ENCODE measurements at places on chromosomes 11 and 22. TPM values are rescaled to one million over a fixed set of nuclear protein-coding genes. Genes with fewer than 3 reads are reported as not detected.
A peak's percentile ranks its signal among the peaks of the same experiment; 100 is the strongest.

DNA sequence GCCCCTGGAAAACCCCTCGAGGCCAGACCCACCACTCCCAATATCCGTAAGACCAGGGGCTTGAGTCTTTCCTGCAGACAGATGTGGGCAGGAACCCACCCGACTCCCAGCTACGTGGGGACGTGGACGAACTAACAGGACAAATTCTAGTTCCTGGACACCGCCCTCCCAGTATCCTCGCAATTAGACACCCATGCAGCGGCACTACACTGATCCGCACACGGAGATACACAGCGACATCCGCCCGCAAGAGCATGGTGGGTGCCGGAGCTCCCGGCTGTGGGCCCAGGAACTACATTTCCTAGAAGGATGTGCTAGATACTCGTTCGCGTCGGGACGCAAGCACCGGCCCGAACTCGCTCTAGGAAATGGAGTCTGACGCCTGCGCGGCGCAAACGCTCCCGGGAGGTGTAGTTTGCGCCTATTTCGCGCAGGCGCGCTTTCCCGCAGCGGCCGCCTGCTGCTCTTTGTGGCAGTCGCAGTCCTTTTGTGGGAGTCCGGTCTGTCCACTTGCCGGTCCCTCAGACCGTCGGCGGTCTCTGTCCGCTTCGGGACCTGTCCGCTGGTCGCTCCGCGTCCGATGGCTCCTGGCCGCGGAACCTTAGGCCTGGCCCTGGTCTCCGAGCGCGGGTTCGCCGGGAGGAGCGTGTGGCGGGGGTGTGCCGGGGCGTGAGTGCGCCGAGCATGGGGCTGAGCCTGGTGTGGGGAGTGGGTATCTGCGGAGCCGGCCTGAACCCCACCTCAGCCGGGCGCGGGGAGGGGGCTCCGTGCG lies at the start of gene ZNF74:
ZNF74 (plus strand) TSS at position 447 of the 772 bp plus-strand sequence. CDS start 478 bp downstream, outside the sequence.
- H3K4me3 ChIP-seq, result peak within 1 kb of the TSS; percentile 81
- peak within 1 kb of the TSS; percentile 77 for H3K27ac ChIP-seq
- peaks cover 29% of the 10 kb centered on the region for H3K4me1 ChIP-seq
- DNase-seq, result peak; percentile 89
- peaks cover 2% of the 10 kb centered on the region for H3K27me3 ChIP-seq
- no peaks in the 10 kb centered on the region for H3K36me3 ChIP-seq

- peak; percentile 43 for DNase-seq
- H3K27me3 ChIP-seq, result no peaks in the 10 kb centered on the region
- peak overlapping the region; percentile 76 for H3K27ac ChIP-seq
- no peak overlapping the region for H3K4me3 ChIP-seq
Measured at GRCh38 chr11:75534259-75535069, 8.7 kb upstream of the GDPD5 start.

DNA sequence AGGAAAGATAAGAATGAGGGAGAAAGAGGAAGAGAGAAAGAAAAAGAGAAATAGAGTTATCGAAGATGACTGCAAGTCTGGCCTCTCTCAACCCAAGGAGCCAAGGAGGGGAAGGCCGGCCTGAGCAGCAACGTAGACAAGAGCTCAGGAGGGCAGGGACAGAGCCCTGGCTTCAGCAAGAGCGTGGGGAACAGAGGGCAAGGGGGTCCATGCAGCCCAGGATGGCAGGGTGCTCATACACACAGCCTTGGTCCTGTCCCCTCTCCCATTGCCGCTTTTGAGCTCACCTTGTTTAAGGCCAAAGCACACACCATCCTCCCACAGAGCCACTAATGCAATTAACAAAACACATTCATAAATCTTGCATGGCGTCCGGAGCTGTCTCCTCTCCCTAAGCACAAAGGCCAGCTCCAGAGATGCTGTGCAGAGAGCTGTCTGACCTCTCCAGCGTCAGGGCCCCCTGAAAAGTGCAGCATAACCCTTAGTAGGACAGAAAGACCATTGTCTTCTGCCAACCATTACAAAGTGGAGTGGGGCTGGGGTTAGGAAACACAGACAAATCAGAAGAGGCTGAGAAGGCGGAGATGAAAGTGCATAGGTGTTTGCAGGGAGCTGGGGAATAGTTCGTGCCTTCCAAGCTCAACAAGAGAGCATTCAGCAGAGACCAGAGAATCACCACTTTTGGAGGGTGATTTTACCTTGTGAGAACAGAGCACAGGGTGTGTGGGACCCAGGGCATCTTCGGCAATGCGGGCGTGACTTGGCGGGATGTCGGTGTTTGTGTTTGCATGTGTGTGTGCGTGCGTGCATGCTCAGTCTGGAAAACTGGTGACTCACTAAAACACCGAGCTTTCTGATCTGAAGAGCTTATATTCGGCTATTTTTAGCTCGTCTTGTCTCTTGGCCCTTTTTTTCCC lies 28.2 kb upstream of the JAM3 start:
- no peaks in the 10 kb centered on the region for H3K36me3 ChIP-seq
- no peak for DNase-seq
- H3K4me1 ChIP-seq, result peaks cover 18% of the 10 kb centered on the region
- peaks cover 4% of the 10 kb centered on the region for H3K27me3 ChIP-seq

DNA sequence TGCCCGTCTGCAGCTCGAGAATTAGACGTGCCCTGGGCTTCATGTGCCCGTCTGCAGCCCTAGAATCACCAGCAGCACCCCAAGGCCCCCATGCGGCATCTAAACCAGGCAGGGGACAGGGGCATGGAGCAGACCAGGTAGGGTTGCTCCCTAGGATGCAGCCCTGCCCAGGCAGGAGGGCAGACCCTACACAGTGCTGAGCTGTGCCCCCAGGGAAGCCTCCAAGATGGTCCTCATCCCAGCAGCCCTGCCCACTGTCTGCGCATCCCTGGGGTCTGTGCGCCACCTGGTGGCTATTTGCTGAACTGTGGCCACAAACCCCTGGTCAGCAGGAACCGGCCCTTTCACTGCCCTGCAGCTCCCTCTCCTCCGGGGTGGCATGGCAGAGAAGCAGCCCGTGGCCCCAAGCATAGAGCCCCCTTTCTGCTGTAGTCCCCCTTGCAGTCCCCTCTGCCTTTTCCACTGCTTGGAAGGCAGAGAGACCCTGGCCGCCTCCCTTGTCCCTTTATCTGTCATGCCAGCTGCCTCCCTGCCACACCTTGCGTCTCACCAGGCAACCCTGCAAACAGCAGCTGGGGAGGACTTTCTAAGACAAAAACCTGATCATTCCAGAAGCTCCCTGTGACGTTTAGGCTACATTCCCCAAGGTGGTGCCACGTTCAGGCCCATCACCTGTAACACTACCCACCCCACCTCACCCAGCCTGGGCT lies 86.6 kb downstream of the KCNQ1 start:
- H3K4me3 ChIP-seq, result no peak overlapping the region
- H3K27me3 ChIP-seq, result no peaks in the 10 kb centered on the region
- H3K4me1 ChIP-seq, result peaks cover 18% of the 10 kb centered on the region
- peak; percentile 66 for DNase-seq

Gene CD3E
- total RNA-seq, result 639 TPM

DNA sequence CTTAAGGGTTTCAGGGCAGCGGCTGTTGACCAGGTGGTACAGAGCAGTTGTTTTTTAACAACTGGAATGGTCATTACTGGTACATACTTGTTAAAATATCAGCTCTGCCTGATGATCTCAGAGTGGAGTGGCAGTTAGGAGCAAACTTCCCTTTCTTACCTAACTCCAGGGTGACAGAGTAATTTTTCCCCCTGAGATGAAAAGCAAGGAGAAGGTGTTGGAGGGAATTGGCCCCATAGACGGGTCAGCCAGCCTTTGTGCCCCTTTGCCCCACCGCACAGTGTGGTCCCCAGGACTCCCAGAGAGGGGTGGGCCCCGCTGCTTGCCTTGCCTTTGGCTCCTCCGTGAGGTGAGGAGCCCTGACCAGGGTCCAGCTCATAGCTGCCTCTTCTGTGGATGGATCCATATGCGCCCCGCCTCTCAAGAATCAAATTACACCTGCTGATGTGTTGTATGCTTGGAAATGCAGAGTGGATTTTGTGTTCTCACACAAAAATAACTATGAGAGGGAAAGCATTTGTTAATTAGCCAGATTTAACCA lies 27.0 kb upstream of the SORL1-AS1 start:
- no peak for DNase-seq
- H3K36me3 ChIP-seq, result peaks cover 50% of the 10 kb centered on the region
- H3K27ac ChIP-seq, result no peak overlapping the region
- no peak overlapping the region for H3K4me3 ChIP-seq

GRCh38 chr11:120258661-120259060 lies 18.7 kb downstream of the POU2F3 start:
- peaks cover 76% of the 10 kb centered on the region for H3K27me3 ChIP-seq
- no peak for DNase-seq
- H3K36me3 ChIP-seq, result no peaks in the 10 kb centered on the region
- no peak overlapping the region for H3K27ac ChIP-seq
- H3K4me1 ChIP-seq, result no peaks in the 10 kb centered on the region
- H3K4me3 ChIP-seq, result no peak overlapping the region

GRCh38 chr11:121465709-121466062 lies 12.9 kb upstream of the SORL1-AS1 start:
- H3K4me3 ChIP-seq, result peak overlapping the region; percentile 38
- peaks cover 96% of the 10 kb centered on the region for H3K4me1 ChIP-seq
- peaks cover 38% of the 10 kb centered on the region for H3K36me3 ChIP-seq
- peak overlapping the region; percentile 99 for H3K27ac ChIP-seq
- no peak for DNase-seq

Gene SLC22A6
- total RNA-seq, result not detected

DNA sequence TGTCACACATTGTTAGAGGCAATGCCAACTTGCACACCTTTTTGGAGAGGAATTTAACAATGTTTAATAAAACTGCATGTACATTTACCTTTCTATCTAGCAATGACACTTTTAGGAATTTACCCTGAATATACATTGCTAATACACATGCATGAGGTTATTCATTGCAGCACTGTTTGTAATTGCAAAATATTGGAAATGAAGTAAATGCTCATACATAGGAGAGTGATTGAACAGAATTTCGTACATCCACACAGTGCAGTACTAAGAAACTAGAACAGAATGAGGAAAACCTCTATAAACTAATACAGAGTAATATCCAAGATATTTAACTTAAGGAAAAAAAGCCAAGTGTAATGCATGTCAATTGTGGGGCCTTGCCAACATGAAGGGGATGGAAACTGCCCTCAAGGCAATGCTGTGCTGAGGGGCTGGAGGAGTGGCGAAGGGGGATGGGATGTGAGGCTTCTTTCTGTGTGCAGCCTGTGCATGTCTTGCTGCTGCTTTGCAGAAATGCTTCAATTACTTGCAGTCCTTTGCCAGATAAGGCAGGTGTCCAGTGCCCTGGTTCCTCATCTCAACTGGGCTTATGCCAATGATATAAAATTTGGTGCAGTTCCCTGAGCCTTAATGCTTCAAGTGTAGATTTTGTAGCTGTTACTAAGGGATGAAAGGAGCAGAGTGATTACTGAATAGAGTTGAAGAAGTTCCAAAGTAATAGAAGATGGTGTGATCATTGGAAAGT lies 96.1 kb downstream of the GRIA4 start:
- no peaks in the 10 kb centered on the region for H3K4me1 ChIP-seq
- no peaks in the 10 kb centered on the region for H3K27me3 ChIP-seq
- no peak overlapping the region for H3K27ac ChIP-seq
- H3K36me3 ChIP-seq, result no peaks in the 10 kb centered on the region
- no peak overlapping the region for H3K4me3 ChIP-seq

DNA sequence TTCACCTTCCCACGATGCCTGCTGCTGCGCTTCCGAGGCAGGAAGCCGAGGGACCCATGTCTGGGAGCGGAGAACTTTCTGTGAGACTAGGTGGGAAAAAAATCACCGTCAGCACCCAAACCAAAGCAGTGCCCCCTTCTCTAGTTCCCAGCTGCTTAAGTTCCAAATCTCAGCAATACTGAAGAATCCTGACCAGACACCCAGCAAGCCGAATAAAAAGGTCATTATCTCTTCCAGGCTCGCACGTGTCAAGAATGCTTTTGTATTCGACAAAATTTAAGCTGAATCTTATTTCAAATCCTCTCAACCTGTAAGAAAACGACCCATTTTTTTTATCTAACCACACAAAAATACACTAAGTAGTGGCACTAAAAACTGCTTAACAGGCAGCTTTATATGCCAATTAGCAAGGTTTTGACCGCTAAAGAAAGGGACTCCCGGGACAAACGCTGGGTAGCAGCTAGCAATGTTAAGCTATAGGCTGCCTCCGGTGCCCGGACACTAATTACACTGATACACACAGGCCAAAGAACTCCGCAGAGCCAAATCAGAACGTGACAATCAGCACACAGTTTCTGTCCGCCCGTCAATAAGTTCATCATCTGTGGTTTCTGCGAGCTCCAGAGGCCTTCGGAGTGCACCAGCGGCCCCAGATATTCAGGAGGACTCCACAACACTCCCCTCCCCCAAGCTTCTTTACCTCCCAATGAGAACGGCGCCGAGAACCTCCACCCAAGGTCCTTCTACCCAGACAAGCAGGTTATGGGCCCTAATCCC lies 728 bp downstream of the RPL3 start:
- H3K4me1 ChIP-seq, result peaks cover 51% of the 10 kb centered on the region
- peak overlapping the region; percentile 95 for H3K4me3 ChIP-seq
- peak overlapping the region; percentile 96 for H3K27ac ChIP-seq
- peaks cover 59% of the 10 kb centered on the region for H3K36me3 ChIP-seq

DNA sequence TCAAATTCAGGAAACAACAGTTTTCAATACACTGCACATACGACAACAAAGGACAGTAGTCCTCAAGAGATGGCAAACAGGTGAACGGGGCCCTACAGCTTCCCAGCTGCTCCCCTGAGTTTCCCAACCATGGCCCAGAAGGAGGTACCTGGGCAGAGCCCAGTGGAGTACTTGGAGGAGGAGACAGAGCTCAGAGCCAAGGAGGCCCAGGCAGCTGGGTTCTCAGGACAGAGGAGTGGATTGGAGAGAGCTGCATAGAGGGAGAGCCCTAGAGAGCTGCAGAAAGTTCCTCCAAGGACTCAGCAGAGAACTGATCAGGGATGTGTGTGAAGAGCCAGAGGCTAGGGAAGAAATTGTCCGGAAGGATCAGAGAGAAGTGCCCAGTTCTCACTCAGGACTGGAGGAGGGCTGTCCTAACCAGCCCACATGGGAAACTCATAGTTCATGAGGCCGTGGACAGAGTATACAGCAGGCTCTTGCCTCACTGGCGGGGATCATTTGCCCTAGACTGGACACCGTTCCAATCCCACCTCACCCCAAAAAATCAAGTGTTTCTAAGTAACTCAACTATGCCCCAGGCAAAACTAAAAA lies 7.6 kb upstream of the ASCL2 start:
- H3K4me3 ChIP-seq, result no peak overlapping the region
- DNase-seq, result no peak
- peaks cover 3% of the 10 kb centered on the region for H3K36me3 ChIP-seq
- H3K27ac ChIP-seq, result no peak overlapping the region

DNA sequence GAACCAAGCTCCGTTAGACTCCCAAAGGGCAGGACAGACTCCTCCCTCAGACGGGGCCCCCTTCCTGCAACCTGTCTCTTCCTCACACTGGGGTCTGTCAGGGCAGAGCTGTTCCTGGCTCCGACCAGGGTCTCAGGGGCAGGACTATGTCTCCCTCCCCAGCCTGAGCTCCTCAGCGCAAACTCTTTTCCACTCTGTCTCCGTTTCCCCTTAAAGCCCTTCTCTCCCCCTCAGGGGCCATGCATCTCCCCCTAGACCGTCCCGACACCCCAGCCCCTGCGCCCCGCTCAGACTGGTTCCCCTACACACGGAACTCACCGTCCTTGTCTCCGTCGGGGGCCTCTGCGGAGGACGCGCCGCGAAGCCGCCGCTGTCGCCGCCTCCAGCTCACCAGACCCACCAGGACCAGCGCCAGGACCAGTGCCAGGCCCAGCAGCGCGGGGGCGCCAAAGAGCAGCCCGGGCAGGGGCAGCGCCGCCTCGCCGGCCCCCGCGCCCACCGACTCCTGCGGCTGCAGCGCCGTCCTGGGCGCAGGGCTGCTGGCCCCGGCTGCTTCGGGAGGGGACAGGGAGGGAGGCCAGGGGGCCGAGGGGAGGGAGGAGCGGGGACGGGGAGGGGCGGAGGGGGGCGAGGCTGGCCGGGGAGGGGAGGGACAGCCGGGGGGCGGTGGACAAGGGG lies 684 bp downstream of the TNFRSF13C start:
- DNase-seq, result peak; percentile 77
- H3K27me3 ChIP-seq, result peaks cover 26% of the 10 kb centered on the region
- no peaks in the 10 kb centered on the region for H3K36me3 ChIP-seq
- no peak overlapping the region for H3K27ac ChIP-seq

Gene FDXACB1
- 2.9 TPM for total RNA-seq

Measured in activated CD4-positive, alpha-beta memory T cell treated with anti-CD3 and anti-CD28 coated beads, Interleukin-2, amount 10 ng/mL, durations not matched to agents 7 days and 5 days (primary cell).